Esophagus squamous epithelium (tissue), 5 donors: ENCODE measurements at places on chromosomes 1 and 21. TPM values are rescaled to one million over a fixed set of nuclear protein-coding genes. Genes with fewer than 3 reads are reported as not detected.

GRCh38 chr1:110682898-110683297 lies 8.2 kb upstream of the KCNA3 start:
- H3K4me3 ChIP-seq = no peak overlapping the region
- no peaks in the 10 kb centered on the region for H3K4me1 ChIP-seq
- no peak overlapping the region for H3K27ac ChIP-seq
- DNase-seq = no peak
- no peaks in the 10 kb centered on the region for H3K27me3 ChIP-seq

DNA sequence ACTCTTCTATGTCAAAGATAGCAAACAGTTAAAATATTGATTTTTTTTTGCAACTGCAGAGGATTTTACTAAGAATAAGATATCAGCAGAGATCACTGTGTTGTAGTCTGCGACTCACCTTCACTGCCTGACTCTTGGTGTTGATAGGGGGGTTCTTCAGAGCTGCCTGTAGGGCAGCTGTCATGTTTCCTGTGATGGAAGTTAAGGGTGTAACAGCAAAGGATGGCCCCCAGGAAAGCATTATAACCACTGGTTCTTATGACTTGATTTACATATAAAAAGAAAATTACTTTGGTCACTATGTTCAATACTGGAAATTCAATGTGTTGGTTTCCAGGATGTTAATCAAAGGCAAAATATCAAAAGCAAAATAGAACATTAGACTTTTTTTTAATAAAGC lies 2.6 kb downstream of the ARPC5 start:
- DNase-seq = no peak
- H3K36me3 ChIP-seq = no peaks in the 10 kb centered on the region
- H3K4me3 ChIP-seq = peak overlapping the region; percentile 84
- H3K4me1 ChIP-seq = peaks cover 20% of the 10 kb centered on the region
- H3K27ac ChIP-seq = peak overlapping the region; percentile 5

DNA sequence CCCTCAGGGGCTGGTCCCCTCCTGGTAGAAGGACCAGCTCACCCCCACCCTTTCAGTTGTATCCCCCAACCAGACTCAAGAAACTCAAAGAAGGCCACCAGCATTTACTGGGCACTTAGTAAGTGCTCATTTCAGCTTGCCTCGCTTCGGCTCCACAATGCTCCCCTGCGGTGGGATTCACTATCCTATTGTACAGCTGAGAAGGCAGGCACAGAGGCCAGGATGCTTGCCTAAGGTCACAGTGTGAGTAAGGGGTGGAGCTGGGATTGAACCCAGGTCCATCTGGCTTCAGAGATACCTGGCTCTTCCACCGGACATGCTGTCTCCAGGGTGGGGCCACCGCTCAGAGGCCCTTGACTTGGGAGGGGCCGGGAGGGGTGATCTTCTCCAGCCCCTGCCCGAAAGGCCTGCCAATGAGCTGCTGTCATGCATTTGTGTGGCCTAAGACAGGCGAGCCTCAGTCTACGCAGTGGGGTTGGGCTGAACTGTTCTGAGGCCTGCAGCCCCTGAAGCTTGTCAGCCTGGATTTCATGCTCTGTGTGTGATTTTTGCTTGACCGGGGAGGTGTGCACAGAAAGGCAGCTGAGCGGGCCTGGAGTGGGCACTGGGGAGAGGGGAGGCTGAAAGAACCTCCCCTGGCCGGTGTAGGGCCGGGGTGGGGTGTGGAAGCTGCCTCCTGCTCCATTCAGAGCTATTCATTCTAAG lies 48.1 kb downstream of the DMRTB1 start:
- H3K4me3 ChIP-seq = no peak overlapping the region
- no peak for DNase-seq
- H3K4me1 ChIP-seq = no peaks in the 10 kb centered on the region

DNA sequence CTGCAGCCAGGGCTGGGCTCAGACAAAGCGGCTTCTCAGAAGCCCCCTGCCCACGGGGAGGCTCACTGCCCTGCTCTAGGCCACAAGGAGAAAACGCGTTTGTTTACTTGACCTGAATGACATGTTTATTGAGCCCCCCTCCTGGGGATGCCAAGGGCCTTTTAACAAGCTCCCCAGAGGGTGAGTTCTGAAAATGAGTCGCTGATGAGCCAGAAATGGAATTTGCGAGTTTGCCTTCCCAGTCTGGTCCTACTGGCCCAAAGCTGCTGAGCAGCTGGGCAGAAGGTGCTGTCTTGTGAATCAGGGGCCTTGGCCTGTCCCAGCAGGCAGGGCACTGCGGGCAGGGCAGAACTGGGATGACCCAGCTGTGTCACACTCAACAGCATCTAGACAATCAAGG lies 120.6 kb downstream of the SYF2 start:
- no peaks in the 10 kb centered on the region for H3K36me3 ChIP-seq
- no peaks in the 10 kb centered on the region for H3K27me3 ChIP-seq
- no peak overlapping the region for H3K4me3 ChIP-seq

Gene BSND
- total RNA-seq = not detected
